Activated T-cell treated with anti-CD3 and anti-CD28 coated beads for 4 hours (primary cell): ENCODE measurements at places on chromosomes 5 and 9.

GRCh38 chr9:35914301-35914807 is 5.1 kb downstream of the SPAAR start:
- no peak for DNase-seq

DNA sequence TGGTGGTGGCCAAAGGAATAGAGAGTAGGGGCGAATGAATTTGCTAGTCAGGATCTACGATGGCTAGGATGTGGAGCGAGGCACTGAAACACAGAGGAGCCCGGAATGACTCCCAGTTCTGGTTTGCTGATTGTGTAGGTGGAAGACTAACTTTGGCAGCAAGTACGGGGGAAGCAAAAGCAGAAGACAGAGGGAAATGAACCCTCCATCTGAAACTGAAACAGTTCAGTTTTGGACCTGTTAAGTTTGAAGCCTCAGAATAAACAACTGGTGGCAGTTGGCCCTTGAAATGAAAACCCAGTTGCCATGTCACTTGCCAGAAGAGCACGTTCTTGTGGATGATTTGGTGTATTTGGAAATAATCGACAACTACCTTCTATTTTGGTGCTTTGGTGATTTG is 15.4 kb upstream of the SMIM15 start:
- DNase-seq = no peak

GRCh38 chr9:107539427-107540163 is 50.0 kb upstream of the KLF4 start:
- no peak for DNase-seq

- DNase-seq = no peak
Observed at GRCh38 chr5:96017951-96018350, 56.3 kb upstream of the ELL2 start.

DNA sequence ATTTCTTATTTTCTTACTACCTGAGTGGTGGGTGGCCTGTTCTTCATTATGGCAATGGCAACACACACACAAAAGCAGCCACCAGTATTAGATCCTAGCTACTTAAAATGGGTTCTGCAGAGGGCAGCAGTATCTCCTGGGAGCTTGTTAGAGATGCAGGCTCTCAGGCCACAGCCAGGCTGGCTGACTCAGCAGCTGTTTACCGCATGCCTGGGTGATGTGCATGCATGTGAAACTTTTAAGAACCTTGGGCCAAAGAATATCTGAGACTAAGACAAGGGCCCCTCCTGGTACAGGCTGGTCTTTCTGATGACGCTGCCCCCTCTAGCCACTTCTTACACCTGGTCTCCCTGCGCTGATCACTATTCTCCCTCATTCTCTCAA is 399.0 kb downstream of the MED10 start:
- no peak for DNase-seq

- no peak for DNase-seq
Observed at GRCh38 chr9:130480673-130481072, 35.9 kb downstream of the ASS1 start.

GRCh38 chr9:20030671-20031070 is 241.8 kb upstream of the SLC24A2 start:
- DNase-seq = no peak

- no peak for DNase-seq
Observed at GRCh38 chr5:163649514-163649913, 144.1 kb downstream of the MAT2B start.

GRCh38 chr9:105154723-105155191 is 89.7 kb upstream of the SLC44A1 start:
- no peak for DNase-seq

DNA sequence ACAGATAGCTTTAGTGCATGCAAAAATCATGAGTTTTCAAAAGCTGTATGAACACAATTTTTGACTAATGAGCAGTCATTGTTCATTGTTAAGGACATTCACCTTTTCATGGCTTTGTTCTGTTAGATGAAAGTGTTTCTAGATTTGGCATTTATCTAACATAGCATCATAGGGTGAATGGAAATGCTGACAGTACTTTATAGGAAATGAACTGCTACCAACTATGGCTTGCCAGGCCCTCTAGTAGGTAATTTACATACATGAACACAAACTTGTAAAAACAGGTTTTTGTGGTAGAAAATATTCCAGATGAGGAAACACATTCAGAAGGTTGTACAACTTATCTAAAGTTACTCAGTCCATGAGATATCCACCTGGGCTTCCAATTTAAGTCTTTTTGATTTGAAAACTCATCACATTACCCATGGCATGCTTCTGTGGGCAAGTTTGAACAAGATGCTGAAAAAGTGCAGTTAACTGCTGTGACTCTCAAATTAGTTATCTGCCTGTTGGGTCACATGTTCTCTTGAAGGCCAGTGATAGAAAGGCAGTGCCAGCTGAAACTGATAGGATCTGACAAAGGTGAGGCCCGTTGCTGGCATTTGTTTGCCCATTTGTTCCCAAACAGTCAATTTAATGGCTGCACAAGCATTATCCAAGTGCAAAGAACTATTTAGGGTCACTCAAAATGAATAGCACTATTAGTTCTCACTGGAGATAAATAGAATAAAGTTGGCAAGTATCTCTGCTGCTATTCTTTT is 399.1 kb downstream of the MAN2A1 start:
- DNase-seq = no peak

DNA sequence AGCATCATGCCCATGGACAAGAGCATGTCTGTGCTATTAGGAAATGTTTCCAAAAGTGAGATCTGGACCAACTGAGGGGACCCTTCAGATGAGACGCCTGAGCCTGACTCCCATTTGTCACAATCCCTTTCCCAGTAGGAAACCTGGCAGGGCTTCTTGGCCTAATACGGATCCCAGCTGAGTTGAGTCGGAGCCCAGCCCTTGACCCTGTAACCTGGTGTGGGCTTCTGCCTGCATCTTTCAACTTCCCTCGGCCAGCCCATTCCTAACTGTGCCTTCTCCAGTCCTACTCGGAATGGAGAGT is 148.3 kb downstream of the IRX2 start:
- DNase-seq = no peak

- no peak for DNase-seq
Observed at GRCh38 chr5:131630963-131631350, 4.1 kb downstream of the RAPGEF6 start.

DNA sequence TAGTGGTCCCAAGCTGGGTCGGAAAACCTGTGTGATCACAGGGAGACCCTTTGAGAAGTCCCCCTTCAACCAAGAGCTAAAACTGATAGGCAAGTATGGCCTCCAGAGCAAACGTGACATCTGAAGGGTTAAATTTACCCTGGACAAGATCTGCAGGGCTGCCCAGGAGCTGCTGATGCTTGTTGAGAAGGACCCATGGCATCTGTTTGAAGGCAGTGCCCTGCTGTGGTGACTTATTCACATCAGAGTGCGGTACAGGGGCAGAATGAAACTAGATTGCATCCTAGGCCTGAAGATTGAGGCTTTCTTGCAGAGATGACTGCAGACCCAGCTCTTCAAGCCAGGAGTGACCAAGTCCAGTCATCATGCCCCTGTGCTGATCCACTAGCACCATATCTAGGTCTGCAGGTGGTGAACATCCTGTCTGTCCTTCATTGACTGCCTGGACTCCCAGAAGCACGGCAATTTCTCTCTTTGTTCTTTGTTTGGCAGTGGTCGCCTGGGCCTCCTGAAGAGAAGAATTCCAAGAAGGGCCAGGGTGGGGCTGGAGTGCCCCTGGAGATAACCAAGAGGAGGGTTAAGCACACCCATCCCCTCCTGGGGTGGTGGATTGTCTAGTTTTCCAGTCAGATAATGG is 25.7 kb upstream of the CHD1 start:
- DNase-seq = no peak

DNA sequence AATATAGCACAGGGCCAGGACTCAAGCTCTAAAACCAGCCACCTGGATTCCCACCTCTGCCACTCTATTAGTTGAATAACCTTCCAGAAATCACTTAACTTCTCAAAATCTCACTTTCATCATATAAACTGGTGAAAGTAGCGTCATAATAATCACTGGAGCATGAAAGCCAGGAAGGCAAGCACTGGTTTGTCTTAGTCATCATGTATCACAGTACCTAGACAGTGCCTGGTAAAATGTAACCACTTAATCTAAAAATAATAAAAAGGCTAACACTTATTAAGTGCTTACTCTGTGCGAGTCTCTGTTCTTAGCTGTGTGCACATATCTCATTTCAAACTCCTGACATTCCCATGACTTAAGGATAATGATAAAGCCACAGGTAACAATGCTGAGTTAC is 109.4 kb downstream of the ASTN2 start:
- no peak for DNase-seq
